ENCODE measurements at places on chromosomes 3 and 15.

- DNase-seq: no peak
Measured at GRCh38 chr3:145055375-145056076, 1083.9 kb downstream of the DIPK2A start.

DNA sequence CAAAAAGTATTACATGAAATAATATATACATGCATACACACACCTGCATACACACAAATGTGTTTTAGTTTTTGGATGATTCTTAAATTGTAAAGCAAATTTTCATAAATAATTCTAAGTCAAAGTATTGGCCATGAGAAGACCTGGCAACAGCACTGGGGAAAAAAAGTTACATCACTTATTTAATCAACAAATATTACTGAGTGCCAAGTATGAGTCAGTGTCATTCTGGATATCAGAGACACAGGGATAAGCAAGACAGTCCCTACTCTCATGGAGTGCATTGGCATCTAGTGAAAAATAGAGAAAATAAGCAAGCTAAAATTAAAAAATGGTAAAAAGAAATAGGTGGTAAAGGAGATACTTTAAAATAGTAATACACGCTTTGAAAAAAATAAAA is 29.4 kb upstream of the GUCA1C start:
- no peak for DNase-seq

GRCh38 chr3:129974833-129975704 is 549 bp downstream of the TRH start:
- DNase-seq: no peak

GRCh38 chr3:187085021-187085666 is 54.2 kb downstream of the RPL39L start:
- no peak for DNase-seq

GRCh38 chr15:56038015-56038414 is 44.6 kb upstream of the NEDD4 start:
- no peak for DNase-seq

- peak; percentile 48 for DNase-seq
Measured at GRCh38 chr3:42013691-42014457, 52.0 kb upstream of the ULK4 start.

DNA sequence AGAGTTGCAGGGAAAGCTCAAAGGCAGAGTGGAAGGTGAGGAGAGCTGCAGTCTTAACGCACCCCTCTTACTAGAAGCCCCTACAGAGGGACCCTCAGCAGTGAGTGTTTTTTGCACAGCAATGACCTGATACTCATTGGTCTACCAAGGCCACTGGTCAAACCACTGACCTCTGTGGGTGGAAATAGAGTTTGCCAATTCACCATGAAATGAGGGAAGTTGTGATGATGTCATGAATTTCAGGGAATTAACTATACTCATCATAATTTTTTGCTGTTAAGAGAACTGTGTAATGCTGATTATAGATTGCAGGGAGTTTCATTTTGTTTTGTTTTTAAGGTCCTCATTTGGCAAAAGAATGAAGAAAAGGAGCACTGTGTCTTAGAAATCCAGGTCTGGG is 101.7 kb upstream of the SMAD3 start:
- no peak for DNase-seq

DNA sequence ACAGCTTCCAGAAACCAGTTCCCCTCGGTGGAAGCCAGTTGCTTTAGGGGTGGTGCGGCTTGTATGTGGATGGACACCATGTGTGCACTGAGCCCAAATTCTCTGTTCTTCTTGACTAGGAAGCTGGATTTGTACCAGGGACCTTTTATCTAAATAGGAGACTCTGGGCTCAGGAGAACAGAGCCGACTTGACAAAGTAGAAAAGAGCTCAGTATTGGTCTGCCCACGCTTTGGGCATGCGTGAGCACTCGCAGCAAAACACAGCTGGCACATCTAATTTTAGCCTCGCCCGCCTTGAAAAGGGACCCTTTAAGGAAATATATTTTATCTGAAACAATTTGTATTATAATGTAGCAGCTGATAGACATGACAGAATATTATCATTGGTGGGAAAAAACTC is 1.1 kb upstream of the RBMS3 start:
- DNase-seq: no peak

DNA sequence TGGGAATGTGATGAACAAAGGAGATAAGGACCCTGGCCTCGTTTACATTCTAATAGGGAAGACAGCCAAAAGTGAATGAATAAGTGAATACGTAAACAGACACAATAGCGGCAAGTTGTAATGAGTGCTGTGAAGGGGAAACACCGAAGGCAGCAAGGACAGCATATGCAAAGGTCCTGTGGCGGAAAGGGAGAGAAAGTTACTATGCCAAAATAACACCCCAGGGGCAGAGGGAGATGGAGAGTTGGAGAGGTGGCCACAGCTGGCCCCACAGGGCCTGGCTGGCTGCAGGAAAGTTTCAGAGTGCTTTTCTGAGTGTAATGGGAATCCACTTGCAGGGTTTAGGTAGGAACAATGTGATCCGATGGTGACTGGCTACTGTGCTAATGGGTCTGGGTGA is 91.9 kb downstream of the SLCO3A1 start:
- DNase-seq: no peak

DNA sequence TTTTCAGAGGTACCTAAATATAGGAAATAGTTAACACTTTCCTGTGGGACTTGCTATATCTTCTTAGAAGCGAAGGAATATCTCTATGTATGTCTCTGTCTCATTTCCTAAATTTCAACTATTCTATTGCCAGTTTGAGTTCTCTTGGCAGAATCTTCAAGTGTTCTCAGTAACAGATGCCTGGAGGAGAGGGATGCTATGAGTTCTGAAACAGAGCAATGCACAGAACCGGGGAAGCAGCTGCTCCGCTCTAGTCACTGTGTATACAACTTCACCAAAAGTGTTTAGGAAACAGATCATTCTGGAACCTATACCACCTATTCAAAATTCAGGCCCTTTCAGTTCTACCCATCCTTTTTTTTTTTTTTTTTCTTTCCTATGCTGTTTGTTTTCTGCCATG is 144.6 kb downstream of the RORA start:
- no peak for DNase-seq

DNA sequence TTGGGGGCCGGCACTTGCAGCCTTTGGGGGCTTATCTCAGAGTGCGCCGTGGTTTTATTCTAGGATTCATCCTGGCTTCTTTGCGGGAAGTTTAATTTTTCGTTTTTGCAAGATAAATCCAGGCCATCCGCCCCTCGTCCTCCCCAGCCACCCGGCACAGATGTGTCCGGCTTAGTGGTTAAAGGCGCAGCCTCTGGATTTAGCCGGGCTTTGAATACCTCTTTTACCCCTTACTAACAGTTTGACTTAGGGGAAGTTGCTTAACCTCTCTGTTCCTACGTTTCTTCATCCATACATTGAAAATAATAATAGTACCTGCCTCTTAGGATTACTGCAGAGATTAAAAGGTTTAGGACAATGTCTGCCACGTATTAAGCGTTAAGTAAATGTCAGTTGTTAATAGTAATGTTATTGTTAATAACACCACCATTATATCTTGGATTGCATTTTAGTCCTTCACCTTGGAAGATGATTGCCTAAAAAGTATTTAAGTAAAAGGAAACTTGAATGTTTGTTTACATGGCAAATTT is 714 bp downstream of the ECT2 start:
- DNase-seq: no peak

GRCh38 chr3:100465892-100466777 is 26.3 kb upstream of the TMEM45A start:
- DNase-seq: peak; percentile 47

DNA sequence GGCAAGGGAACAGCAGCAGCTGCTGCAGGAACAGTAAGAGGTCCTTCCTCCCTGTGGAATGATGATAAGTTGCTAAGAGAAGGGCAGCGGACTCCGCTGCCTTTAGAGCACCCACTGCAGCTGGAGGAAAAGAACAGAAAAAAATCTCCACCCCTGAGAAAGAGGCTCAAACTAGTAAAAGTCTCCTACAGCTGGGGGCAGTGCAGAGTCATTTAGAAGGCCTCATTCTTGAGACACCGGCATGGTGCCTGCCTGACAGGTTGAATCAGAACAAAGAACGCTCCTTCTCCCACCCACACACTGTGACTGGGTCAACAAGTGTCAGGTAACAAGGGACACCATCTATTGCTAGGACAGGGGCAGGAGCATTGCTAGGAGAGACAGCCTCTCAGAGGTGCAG is 188.4 kb downstream of the ABHD5 start:
- DNase-seq: peak; percentile 56

GRCh38 chr3:132803889-132804288 is 81.7 kb upstream of the NPHP3 start:
- DNase-seq: no peak

GRCh38 chr15:99252326-99252725 is 1.0 kb downstream of the LRRC28 start:
- DNase-seq: no peak

DNA sequence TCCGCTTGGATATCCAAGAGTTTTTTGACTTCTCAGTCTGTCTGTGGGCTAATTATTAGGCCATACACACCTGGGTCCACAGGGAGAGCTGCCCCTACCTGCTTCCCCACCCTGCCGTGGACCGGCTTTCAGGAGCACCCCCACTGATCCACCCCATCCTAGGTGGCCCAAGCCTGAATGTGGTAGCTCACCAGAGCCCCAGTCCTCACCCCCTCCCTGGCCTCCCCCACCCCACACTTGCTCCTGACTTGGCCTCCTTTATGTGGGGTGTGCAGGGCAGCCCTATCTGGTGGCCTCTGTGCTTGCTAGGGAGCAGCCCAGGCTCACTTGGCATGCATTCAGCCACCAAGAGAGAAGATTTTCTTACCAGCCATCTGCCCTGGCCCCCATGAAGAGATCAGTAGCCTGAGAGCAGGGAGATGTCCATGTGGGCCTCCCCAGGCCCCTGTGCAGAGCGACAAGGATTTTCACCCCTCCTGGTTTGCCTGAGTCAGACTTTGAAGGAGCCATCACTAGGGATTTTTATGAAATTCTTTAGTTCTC is 11.2 kb downstream of the LRRK1 start:
- no peak for DNase-seq

DNA sequence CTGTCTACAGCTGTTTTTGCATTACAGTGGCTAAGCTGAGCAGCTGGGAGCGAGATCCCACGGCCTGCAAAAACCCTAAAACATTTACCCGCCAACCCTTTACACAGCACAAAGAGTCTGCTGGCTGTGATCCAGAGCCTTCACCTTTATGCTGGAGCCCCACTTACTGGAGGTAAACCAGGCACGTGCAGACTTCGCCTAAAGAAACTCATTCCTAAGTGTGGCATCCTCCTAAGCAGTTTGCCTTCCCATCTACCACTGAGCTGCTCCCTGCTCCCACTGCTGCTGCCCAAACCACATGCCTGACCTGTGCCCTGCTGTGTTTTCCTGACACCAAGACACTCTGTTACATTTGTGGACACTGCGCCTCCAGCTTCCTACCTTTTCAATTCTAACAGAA is 53.0 kb downstream of the CHSY1 start:
- DNase-seq: no peak

- no peak for DNase-seq
Measured at GRCh38 chr3:34357461-34357860, 559.0 kb downstream of the PDCD6IP start.

DNA sequence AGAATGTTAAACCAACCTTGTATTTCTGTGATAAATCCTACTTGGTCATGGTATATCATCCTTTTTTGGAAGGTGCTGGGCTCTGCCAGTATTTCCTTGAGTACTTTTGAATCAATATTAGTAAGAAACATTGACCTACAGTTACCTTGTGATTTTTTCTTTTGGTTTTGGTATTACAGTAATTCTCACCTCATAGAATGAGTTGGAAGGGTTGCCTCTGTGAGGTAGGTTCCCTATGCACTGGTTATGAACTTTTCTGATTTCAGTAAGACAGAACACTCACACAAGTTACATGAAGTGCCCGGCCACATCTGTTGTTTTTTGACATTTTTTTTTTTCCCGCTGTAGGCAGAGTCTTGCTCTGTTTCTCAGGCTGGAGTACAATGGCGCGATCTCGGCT is 20.0 kb downstream of the PCCB start:
- no peak for DNase-seq

GRCh38 chr3:52291508-52292181 is 4.0 kb downstream of the GLYCTK start:
- DNase-seq: peak; percentile 71

DNA sequence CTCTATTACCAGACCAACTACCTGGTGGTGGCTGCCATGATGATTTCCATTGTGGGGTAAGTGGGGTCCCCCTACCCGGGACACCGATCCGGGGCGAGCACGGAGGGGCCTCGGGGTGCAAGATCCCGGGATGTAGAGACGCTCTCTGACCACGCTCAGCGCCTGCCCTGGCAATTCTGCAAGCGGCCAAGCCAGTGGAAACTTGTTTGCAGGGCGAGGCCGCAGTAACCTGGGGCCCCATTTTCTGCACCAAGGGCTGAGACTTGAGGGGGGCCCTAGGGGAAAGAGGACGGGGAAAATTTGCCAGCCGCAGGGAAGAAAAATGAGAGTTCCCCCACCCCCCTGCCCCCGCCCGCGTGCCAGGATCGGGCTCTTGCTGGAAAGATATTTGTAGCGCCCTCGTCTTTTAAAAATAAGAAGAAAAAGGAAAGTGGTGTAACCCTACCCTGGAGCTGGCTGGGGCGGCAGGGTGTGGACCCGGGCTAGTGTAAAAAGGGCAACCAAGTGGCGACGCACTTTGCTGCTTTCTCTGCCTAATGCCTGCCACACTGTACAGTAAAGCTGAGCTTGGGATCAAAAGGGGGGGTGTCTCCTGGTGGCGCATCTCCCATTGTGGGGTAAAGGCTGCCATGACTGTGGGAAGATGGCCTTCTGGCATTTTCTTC is 563 bp downstream of the ARL6IP5 start:
- DNase-seq: no peak

- no peak for DNase-seq
Measured at GRCh38 chr3:126870608-126871210, 112.2 kb upstream of the PLXNA1 start.

DNA sequence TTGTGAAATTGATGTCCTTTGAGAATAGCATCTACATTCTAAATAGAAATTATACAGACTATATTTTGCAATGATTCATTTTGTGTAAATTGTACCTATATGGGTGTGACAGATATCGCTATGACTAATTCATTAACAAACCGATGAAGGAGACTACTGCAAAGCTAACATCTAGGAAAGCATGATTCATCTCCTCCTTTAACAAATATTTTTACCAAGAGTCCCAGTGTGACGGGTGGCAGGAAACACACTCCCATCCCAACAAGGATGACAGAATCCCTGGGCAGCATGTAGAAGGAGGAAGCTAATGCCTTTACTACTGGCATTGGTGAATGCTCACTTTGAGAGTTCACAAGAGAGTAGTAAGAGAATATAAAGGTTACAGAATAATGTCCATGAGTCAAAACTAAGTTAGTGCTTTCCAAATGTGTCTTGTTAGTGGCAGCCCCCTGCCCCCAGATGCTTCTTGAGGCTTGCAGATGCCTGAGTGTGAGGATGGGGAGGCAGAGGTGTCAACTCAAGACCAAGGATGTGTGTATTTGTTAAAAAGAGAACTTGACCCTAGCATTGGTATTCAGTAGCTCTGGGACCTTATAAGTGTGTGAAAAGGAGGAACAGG is 180.6 kb downstream of the FMN1 start:
- DNase-seq: no peak

Data from GM20000 (cell line).